ENCODE measurements at places on chromosomes 3 and 15.

GRCh38 chr15:25770031-25770430 lies 93.1 kb downstream of the ATP10A start:
- peaks cover 3% of the 10 kb centered on the region for H3K4me1 ChIP-seq
- H3K27ac ChIP-seq = no peak overlapping the region
- no peaks in the 10 kb centered on the region for H3K27me3 ChIP-seq
- peaks cover 24% of the 10 kb centered on the region for H3K36me3 ChIP-seq

DNA sequence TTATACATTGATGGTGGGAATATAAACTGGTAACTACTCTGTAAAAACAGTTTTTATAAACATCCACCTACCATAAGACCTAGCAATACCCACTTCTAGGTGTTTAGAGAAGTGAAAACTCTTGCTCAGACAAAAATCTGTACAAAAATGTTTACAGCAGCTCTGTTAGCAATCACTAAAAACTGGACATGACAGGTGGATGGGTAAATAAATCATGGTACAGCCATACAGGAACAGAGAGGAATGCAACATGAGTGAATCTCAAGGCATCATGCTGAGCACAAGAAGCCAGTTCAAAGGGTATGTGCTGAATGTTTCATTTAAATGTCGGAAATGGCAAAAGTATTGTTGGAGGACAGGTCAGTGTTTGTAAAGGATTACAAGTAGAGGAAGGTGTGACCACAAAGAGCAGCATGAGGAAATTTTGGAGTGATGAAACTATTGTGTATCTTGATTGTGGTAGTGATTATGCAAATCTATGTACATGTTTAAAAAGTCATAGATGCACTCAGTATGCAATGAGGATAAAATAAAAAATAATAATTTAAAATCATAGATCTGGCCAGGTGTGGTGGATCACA lies 2.8 kb upstream of the RNU5A-1 start:
- H3K27ac ChIP-seq = peak overlapping the region; percentile 66
- peak overlapping the region; percentile 12 for H3K4me3 ChIP-seq
- H3K27me3 ChIP-seq = no peaks in the 10 kb centered on the region
- peaks cover 25% of the 10 kb centered on the region for H3K4me1 ChIP-seq

DNA sequence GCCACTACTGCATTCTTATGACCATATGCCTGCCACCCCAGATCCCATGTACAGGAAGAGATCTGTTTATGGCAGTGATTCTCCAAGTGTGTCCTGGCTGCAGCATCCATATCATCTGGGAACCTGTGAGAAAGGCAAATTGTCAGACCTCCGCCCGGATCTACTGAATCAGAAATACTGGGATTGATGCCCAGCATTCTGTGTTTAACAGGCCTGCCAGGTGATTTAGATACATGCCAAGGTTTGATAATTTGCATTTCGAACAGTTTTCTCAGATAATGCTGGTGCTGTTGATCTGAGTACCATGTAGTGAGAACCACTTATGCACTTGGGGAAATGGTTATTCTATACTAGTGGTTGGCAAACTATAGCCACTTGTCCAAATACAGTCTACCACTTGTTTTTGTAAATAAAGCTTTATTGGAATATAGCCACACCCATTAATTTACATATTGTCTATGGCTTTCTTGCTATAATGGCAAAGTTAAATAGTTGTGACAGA lies 165.4 kb downstream of the SSR3 start:
- H3K4me1 ChIP-seq = no peaks in the 10 kb centered on the region
- H3K27ac ChIP-seq = no peak overlapping the region
- DNase-seq = no peak

DNA sequence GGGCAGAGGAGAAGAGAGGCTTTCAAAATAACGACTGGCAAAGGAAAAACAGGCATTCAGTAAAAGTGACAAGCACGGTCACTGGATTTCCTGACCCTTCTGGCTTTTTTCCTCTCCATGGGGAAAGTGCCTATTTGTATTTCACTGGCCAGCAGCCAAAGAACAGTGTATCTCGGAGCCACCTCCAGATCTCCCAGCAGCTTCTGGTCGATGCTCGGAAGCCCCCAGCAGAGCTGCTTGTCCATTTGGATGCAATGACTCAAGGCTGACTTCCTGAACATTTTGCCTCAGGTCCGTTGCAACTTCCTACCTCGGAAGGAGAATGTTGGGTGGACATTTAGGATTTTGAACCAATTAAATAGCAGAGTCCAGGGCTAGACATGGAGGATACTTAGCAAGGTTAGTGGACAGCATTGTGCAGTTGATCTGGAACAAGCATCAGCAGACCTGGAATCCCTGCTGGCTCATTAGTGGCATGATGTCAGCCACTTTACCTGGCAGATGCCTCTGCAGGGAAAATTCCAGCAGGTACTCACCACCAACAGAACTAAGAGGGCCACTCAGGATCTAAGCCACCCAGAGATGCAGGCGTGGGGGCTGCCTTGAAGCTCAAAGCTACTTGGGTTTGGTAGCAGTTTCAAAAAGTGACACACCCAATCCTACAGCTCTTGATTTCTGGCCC lies 1.1 kb downstream of the FAM107A start:
- no peaks in the 10 kb centered on the region for H3K36me3 ChIP-seq
- no peak overlapping the region for H3K4me3 ChIP-seq
- H3K27me3 ChIP-seq = peaks cover 7% of the 10 kb centered on the region
- DNase-seq = no peak
- no peak overlapping the region for H3K27ac ChIP-seq

DNA sequence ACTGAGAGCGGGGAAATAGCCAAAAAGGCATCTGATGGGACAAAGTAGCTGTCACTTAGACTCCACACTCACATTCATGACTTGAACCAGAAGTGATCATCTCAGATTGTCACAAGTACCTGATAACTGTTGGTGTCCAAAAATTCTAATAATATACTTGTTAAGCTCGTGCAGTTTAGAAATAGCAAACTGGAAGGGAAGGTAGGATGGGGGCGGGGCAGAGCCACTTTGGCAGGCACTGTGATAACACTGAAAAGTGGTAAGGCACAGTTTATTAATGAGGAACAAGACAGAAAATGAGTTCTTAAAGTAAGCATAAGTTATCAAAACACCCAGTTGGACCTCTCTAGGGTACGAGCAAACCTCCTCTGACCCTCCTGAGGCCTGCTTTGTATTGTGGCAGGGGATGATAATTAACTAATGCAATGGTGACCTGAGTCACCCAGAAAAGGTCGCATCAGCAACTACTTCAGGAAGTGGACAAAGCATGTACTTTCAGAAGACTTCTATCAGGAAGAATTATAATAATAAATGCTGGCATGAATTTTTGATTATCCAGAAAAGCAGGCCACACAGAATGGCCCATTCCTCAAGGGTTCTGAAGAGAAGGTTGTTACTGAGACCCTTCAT lies 54.4 kb downstream of the ADCY5 start:
- H3K36me3 ChIP-seq = no peaks in the 10 kb centered on the region
- no peaks in the 10 kb centered on the region for H3K4me1 ChIP-seq
- H3K27ac ChIP-seq = no peak overlapping the region
- no peak for DNase-seq
- H3K4me3 ChIP-seq = no peak overlapping the region

- H3K4me3 ChIP-seq = no peak overlapping the region
- no peak for DNase-seq
- no peaks in the 10 kb centered on the region for H3K4me1 ChIP-seq
These were observed 27.9 kb upstream of the SLC41A3 start for GRCh38 chr3:126111566-126112475.

DNA sequence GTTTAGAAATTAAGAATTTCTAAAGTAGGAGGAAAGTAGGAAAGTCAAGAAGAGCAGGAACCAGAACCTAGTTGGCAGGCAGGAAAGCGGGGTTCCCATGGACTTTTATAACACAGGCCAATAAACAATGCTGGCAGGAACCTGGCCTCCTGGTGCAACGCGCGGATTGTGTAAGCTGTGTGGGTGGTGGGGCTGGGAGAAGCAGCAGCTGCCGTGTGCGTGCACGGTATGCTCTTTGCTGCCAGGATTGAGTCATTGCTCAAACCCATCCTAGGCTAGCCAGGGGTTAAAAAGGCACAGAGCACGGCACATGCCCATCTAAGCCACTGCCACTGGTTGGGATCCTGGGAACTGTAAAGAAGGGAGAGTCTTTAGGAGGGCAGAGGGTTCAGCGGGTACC lies 209.9 kb upstream of the RGMA start:
- no peak overlapping the region for H3K27ac ChIP-seq
- DNase-seq = no peak
- H3K36me3 ChIP-seq = no peaks in the 10 kb centered on the region
- H3K27me3 ChIP-seq = no peaks in the 10 kb centered on the region

- H3K27ac ChIP-seq = peak overlapping the region; percentile 66
These were observed 42.0 kb upstream of the ICE2 start for GRCh38 chr15:60520825-60521368.

- peaks cover 92% of the 10 kb centered on the region for H3K27me3 ChIP-seq
- peaks cover 11% of the 10 kb centered on the region for H3K36me3 ChIP-seq
- no peak for DNase-seq
- peak overlapping the region; percentile 47 for H3K4me3 ChIP-seq
- H3K27ac ChIP-seq = peak overlapping the region; percentile 34
These were observed 3.1 kb upstream of the FOXB1 start for GRCh38 chr15:60000824-60001609.

GRCh38 chr3:37489355-37489754 lies 315.0 kb upstream of the LRRFIP2 start:
- no peaks in the 10 kb centered on the region for H3K4me1 ChIP-seq
- H3K27me3 ChIP-seq = no peaks in the 10 kb centered on the region
- H3K36me3 ChIP-seq = no peaks in the 10 kb centered on the region
- H3K4me3 ChIP-seq = no peak overlapping the region

DNA sequence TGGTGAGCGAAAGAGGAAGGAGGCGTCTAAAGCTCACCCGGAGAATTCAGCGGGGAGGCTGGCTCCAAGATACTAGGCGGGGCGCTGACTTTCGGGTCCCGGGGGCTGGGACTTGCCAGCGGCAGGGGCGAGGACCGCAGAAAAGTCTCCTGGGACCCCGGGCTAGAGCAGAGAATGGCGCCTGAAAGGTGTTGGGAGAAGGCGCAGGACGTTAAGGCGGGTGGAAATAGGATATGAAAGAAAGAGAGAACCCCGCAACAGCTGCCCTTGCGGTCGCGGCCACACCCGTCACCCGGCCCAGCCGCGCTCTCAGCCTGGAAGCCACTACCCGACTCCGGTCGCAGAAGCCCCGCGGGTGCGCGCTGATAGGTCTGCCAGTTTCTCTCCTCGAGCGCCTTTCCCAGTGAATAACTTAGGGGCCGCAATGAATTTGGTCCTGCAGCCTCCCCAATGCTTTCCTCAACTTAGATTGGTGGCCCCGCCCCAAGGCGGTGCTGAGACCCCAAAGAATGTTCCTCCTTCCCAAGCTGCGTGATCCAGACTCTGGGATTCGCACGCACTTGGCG lies 604 bp downstream of the LTK start:
- H3K27ac ChIP-seq = no peak overlapping the region
- H3K4me1 ChIP-seq = peaks cover 27% of the 10 kb centered on the region
- H3K27me3 ChIP-seq = peaks cover 35% of the 10 kb centered on the region
- no peak for DNase-seq
- H3K4me3 ChIP-seq = peak overlapping the region; percentile 79

DNA sequence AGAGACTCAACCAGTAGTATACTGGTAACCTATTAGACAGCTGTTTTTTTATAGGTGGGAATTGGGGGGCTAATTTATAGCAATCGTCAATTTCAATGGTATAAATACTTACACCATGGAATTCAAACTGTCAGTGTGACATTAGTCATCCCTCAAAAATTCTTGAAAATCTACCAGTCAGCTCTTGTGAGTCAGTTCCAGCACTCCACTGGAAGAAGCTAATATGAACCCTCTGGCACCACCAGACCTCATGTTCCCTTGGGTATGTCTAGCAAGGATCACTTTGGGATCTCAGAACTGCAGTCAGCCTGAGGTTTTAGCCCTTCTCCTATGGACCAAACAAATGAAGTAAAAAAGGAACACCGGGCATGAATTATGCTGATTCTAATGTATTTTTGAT lies 11.8 kb upstream of the UACA start:
- H3K4me3 ChIP-seq = no peak overlapping the region
- no peak for DNase-seq
- no peaks in the 10 kb centered on the region for H3K4me1 ChIP-seq

DNA sequence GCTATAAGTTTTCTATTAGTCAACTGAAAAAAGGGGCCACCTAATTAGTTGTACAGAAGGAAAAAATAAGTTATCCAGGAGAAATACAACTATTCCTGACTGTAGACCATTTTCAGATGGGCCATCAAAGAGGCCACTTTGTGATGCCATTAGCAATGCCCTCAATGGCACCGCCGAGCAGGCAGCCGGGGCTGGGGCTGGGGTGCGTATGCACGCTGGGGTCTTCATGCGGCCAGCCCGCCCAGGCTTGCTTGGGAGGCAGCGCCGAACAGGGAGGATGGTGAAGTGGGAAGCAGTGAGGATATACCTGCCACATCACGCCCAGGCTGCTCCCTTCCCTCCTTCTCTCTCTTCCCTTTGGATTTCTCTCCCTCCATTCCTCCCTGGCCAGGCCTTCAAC lies 128.4 kb downstream of the XXYLT1 start:
- no peak for DNase-seq
- H3K27me3 ChIP-seq = no peaks in the 10 kb centered on the region
- no peak overlapping the region for H3K4me3 ChIP-seq
- no peak overlapping the region for H3K27ac ChIP-seq
